Upper lobe of right lung (tissue), 1 donor: ENCODE measurements at places on chromosomes 12 and 14. TPM values are rescaled to one million over a fixed set of nuclear protein-coding genes. Genes with fewer than 3 reads are reported as not detected.

The RILPL1 gene
- 17.9 TPM for total RNA-seq

The CD163 gene
- total RNA-seq = 234 TPM

The ARID2 gene
- total RNA-seq = 30.2 TPM

The BCL11B gene
- total RNA-seq = 2.4 TPM

The JAG2 gene
- 31.2 TPM for total RNA-seq

The INHBE gene
- total RNA-seq = not detected

The FRS2 gene
- 31.0 TPM for total RNA-seq

The SERPINA9 gene
- not detected for total RNA-seq

DNA sequence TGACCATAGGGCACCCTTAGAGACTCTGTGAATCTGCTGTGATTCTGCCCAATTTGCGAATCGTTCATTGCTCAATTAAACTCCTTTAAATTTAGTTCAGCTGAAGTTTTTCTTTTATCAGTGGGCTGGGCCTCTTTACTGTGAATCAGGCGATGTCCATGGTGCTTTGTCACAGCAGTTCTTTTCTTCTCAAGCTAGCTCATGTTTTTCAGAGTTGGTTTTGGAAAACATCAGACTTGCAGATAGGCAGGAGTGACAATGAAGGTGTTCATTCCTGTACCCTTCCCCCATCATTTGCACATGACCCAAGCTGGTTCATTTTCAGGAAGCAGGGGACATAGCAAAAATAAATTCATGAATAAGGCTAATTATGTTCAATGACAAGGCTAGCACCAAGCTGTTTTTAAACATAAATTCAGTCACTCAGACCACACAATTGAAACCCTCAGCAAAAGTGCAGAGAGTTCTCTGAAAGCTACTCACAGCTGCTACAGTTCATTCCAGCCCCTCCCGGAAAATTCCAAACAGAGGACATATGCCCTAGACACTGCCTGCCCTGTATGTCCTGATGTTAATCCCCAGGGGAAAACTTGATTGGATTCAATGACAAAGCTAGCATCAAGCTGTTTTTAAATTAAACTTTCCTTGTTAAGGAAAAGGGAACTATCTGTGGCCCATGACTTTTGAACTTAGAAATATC, 383.3 kb downstream of the C12orf75 start:
- no peak for DNase-seq

DNA sequence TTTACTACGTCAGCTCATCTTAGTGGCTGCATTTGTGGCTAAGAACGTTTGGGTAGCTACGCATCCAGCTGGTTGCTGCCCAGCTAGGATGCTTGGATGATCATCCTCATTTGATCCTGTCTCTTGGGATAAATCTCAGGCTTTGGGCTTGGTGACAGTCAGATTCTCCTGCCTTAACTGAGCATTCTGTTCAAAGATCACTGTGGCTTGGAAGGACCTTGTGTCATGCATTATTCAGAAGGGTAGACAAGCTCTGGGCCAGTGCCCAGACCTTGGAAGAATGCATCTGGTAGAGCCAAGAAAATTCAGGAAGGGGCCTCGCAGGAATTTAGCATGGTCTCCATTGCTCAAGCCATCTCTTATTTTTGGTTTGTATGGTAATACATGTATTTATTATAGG, 188.4 kb downstream of the NRXN3 start:
- no peak for DNase-seq

- DNase-seq = no peak
These were observed 30.6 kb upstream of the SLC6A13 start for GRCh38 chr12:293199-293598.

DNA sequence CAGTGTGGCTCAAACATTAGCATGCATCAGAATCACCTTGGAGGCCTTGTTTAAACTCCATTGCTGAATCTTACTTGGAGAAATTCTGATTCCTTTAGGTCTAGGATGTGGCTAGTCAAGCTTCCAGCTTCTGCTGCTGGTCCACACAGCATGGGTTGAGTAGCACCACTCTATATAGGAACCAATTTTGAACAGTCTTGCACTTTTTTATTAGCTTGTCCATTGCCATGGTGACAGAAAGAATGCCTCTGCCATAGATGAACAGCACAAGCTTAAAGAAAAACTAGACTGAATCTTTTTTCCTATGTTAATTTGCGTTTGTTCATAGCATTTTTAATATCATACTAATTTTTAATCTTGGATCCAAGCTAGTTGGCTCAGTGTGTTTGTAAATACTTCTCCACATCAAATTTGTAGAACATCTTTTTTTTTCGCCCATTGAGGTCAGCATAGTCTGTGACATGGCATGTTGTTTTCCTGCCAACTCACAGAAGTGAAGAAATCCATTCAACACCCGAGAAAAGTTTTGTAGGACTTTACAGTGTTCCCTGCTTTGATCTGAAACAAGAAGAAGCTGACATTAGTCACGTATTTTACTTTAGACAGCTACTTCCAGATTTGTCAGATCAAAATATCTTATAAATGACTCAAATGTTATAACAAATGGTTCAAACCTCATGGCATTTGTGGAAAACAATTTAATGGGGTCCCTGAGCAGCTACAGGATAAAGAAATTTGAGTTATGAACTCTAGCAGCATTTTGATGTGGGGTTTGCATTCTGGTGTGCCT, 438.8 kb downstream of the EGLN3 start:
- no peak for DNase-seq

GRCh38 chr12:28130625-28131598, 59.3 kb upstream of the CCDC91 start:
- DNase-seq = no peak

DNA sequence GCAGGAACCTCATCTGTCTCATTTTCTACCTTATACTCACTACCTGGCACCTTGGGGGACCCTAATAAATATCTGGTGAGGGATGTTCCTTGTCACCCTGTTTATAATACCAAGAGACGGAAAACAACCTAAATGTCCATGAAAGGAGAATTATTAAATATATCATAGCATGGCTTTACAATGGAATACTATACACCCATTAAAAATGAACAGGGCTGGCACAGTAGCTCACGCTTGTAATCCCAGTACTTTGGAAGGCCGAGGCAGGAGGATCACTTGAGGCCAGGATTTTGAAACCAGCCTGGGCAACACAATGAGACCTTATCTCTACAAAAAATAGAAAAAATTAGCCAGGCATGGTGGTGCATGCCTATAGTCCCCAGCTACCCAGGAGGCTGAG, 34.3 kb upstream of the SPPL3 start:
- no peak for DNase-seq

GRCh38 chr14:35234012-35234805, 58.0 kb upstream of the PSMA6 start:
- DNase-seq = no peak

DNA sequence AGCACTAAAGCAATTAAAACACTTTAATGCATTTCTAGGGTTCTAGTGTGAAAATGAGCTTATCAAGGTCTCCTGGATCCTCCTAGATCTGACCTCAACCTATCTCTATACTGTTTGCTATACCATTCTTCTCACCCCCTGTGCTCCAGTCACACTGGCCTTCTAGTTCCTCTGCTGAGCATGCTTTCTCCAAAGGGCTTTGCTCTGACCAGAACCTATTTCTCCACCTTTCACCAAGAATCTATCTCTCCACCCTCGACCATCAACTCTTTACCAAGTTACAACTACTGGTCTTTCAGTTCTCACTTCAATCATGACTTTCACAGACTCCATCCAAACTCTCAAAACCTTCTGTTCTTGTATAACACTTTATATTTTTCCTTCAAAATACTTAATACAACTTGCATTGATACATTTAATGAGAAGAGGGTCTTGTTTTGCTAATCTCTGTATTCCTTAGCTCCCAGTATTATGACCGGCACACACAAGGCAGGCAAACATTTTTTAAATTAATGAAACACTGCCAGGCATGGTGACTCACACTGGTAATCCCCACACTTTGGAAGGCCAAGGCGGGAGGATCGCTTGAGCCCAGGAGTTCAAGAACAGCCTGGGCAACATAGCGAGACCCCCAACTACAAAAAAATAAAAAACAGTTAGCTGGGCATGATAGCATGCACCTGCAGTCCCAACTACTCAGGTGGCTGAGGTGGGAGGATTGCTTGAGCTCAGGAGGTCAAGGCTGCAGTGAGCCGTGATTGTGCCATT, 22.8 kb downstream of the PPP1R12A start:
- DNase-seq = no peak

DNA sequence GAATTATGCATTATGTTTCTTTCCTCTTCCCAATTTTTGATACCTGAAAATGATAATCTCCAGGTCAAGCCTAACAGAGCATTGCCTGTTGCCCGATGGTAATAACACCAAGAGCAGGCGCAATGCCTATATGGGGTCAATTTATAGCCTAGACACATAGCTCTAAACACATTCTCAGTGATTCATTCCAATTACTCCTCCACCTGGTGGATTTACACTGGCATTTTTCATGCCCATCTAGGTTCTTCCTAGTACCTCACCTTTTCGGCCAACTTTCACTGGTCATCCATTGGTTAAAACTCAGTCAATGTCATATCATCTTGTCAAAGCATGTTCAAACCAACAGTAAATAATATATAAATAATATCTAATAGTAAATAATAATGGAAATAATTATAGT, 53.1 kb downstream of the EIF2S3B start:
- no peak for DNase-seq

- no peak for DNase-seq
These were observed 1.7 kb downstream of the ANGEL1 start for GRCh38 chr14:76810953-76811400.

- no peak for DNase-seq
These were observed 205.6 kb downstream of the CRADD start for GRCh38 chr12:93882763-93883162.

GRCh38 chr14:59206892-59207291, 18.4 kb downstream of the DAAM1 start:
- no peak for DNase-seq

GRCh38 chr14:95494456-95494855, 22.0 kb downstream of the SYNE3 start:
- no peak for DNase-seq

DNA sequence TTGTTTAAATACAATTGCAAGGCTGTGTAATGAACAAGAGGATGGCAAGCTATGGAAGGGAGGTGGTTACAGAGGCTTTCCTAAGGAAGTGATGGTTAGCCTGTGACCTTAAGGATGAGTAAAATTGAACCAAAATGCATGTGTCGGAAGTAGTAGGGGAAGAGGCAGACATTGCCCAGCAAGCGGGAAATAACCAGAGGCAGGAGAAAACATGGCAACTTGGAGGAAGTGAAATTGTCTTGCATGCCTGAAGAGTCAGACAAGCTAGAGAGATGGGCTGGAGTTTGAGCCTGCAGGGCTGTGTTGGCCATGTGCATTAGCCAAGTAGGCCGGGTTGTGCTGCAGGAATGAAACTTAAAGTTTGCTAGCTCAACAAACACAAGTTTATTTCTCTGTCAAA, 96.2 kb downstream of the BTG1 start:
- DNase-seq = no peak

DNA sequence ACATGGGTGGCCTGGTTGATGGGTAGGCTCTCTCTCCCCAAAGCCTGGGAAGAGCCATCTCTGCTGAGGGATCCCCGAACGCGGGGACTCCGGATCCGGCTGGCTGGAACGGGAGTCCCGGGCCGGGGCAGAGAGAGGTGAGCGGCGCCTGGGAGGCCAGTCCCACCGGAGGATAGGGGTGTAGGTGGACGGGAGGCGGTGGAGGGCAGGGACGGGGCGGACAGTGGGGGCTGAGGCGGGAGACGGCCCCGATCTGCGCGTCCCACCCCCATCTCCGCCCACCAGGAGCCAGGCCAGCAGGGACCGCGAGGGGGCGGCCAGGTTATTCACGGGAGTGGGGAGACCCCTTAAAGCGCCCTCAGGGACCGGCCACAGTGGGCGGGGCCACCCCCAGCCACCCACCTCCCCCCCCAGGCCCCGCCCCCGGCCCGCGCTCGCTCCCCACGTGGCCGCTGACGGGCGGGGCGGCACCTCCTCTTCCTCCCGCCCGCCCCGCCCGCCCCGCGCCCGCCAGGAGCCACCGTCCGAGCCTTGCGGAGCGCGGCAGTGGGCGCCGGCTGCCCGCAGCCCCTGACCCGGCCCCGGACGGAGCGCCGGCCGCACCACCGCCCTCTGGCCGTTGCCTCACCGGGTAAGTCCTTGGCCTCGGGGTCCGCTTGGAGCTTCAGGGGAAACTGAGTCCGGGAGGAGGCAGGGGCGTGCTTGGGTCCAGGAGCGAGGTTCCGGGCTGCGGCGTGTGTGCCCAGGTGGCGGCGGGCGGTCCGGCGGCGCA, at the start of gene INF2:
Gene INF2, plus strand, starts transcription at position 510 of the 772 bp plus-strand sequence. CDS start 11,748 bp downstream, outside the sequence.
- peak; percentile 83 for DNase-seq

DNA sequence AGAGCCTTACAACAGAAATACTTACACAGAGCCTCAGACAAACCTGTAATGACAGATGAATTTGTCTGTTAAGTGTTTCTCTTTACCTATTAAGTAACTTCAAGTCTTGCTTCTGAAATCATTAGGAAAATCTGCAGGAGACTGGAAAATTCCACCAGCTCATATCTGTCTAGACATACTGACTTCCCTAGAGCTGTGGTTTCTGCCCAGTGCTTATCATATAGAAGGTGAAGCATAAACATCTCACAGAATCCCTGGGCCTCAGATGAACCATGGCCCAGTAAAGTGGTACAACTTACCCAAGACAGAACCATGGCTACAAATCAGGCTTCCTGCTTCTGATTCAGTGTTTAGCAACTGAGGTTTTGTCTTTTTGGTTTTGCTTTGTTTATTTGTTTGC, 91.6 kb downstream of the EGLN3 start:
- no peak for DNase-seq

DNA sequence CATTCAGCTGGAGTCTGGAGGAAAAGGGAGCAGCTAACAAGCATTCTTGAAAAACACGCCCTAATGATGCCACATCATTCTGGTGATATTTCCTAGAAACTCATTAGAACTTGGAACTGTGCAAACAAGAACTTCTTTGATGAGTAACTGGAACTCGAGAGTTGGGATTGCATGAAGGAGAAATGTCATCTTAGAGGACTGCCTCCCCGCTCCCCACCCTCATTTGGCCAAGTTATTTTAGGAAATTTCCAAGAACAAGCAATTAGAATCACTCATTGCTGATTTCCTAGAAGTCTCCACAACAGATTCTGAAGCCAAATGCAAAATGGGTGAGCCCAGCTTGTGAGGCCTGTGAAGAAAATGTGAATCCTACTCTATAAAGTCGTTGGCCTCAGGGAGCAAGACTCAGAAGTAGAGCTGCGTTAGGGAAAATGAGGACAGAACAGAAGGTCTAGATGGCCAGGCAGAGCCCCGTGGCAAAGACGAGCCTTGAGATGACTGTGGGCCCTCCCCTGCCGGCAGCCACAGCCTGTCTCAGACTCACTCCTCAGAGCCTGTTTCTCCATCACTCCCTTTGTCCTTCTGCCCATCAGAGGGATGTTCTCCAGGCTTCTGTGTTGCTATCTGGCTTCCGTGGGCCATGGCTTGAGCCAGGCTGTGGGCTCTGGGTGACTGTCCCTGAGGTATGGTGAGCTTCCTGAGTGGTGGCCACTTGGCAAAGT, 38.4 kb downstream of the RTL1 start:
- DNase-seq = peak; percentile 49
